Hematopoietic multipotent progenitor cell treated with erythropoietin and hydrocortisone succinate and interleukin-3 and kit ligand, for 15 days (in vitro differentiated cells): ENCODE measurements at places on chromosomes 6 and 20.

DNA sequence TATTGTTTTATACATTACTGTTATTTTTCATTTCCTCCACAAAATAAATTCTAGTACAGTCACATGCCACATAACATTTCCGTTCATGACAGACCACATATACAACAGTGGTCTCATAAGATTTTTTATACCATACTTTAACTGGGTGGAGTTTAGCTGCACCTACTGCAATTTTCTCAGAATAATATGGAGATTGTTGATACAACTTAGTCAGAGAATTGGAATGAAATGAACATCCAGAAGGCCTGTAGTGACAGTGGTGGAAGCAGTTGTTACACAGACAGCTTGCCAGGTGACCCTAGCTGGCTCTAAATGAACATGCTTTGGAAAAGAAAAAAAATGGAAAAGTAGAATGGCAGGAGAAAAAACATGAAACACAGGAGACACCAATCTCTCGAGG lies 183.2 kb upstream of the TCF21 start:
- no peak for DNase-seq

- DNase-seq: no peak
Measured at GRCh38 chr20:22700367-22700766, 116.0 kb upstream of the FOXA2 start.

DNA sequence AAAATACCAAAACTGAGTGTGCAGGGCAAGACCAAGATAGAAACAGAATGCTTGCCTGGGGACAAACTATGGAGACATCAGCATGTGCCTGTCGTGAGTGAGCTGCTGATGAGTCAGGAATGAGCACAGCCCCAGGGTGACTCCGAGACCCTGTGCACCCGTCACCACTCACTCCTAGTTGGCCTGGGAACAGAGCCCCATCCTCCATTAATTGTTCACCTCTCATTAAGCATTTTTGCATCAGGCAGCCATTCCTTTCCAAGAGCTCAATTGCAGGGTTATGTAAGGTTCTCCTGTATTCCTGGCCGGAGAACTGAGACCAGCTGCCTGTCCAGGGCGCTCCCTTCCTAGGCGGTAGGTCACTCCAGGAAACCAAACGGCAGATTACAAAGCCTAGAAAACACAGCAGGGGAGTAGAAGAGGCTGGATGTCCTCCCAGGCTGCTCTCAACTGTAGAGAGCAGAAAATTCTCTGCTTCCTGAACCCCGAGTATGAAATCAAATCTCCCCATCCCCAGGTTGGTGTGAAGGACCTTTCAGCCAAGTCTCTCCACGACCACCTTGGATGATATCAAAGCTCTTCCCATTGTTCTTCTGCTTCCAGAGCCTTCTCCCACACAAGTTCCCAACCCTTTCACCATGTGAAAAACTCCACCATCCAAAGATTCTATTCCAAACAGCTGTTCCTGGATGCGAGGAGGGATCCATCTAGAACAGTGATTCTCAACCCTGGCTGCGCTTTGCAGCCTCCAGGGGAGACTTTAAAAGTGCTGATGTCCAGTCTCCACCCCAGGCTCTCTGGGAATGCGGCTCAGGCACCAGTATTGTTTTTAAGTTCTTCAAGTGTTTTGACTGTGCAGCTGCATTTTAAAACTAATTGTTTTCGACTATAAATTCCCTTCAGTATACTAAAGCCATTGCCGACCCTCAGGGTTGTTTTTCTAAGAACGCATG lies 532.6 kb upstream of the JARID2 start:
- DNase-seq: no peak

GRCh38 chr6:25346064-25346463 lies 66.9 kb downstream of the CARMIL1 start:
- DNase-seq: no peak

DNA sequence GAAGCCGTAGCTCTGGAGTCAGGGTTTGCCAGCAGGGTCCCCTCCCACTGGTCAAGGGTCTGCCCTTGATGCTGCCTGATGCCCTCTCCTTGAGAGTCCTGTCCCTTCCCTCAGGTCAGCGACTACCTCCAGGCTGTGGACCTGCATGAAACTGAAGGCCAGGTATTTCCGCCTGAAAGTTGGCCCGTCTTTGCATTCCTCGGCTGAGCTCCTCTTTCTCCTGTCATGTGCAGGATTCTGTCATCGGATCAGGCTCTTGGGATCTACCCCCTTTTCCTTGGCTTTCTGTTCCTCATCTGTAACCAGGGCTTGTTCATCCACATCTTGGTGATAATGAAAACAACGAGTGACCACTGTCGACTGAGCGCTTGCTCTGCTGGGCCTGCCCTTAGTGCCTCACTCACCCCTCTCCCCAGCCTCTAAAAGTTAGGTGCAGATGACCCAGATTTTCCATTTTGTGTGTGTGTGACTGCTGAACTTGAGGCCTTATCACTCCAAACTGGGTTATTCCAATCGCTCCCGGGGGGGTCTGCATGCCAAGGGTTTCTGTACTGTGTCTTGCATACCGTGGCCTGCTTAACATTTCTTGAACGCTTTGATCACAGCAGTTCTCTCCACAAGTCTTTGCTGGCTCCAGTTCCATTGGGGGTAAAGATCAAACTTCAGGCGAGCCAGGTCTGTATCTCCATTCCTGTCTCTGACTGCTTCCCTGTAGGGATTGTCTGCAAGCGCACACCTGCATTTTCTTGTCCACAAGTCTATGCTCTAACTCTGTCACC lies 81.6 kb downstream of the DTD1 start:
- no peak for DNase-seq

GRCh38 chr6:137424251-137424650 lies 69.9 kb downstream of the OLIG3 start:
- no peak for DNase-seq

DNA sequence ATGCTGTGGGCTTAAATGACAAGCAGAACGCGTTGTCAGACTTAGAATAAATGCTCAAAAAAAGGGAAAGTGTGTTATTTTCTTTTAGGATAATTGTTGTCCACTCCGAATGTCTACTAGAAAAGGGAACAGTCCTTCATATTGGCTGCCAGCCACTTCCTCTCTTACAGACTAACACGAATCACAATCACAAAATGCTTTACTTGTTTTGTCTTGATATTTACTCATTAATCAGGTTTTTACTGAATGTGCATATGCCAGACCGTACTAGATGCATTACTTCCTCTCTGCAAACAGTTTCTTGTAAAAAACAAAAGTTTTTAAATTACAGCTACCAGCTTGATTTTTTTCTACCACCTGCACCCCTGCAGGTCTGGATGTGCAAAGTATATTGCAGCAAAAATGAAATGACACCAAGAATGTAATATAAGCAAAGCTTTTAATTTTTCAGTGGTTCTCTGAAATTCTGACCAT lies 821 bp downstream of the DHX35 start:
- no peak for DNase-seq

- DNase-seq: no peak
Measured at GRCh38 chr6:75084872-75085381, 120.9 kb downstream of the COL12A1 start.

- DNase-seq: no peak
Measured at GRCh38 chr6:158505194-158505593, 54.7 kb upstream of the TMEM181 start.

- no peak for DNase-seq
Measured at GRCh38 chr6:131067521-131067920, 4.5 kb upstream of the EPB41L2 start.

DNA sequence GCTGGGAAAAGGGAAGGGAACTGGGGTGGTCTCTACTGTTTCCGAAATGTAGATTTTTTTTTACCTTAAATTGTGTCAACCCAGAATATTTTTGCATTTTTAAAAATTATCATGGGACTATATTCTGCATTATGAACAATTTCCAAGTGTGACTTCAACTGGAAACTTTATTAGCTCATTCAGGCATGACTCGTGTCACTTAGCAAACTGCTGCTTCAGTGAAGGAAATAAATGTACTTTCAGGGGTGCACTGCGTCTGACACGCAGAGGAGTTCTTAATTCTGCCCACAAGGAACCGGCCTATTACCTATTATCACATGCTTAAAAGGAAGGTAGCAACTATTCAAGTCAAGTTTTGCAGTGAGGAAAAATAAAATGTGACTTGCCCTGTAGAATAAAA lies 291.3 kb upstream of the PRDM1 start:
- DNase-seq: no peak

DNA sequence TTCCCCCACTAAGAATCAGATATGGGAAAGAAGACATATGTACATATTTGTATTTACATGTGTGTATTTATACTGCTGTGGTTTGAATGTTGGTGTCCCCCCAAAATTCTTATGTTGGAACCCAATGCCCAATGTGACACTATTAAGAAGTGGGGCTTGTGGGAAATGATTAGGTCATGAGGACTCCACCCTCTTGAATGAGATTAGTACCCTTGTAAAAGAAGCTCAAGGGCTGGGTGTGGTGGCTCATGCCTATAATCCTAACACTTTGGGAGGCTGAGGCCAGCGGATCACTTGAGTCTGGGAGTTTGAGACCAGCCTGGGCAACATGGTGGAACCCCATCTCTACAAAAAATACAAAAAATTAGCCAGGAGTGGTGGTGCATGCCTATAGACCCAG lies 3.9 kb upstream of the SMIM13 start:
- DNase-seq: no peak

GRCh38 chr6:118509009-118509617 lies 39.0 kb upstream of the PLN start:
- DNase-seq: peak; percentile 8

- no peak for DNase-seq
Measured at GRCh38 chr20:63167026-63167917, 48.7 kb downstream of the YTHDF1 start.

- no peak for DNase-seq
Measured at GRCh38 chr20:17765017-17765416, 65.3 kb downstream of the BANF2 start.

DNA sequence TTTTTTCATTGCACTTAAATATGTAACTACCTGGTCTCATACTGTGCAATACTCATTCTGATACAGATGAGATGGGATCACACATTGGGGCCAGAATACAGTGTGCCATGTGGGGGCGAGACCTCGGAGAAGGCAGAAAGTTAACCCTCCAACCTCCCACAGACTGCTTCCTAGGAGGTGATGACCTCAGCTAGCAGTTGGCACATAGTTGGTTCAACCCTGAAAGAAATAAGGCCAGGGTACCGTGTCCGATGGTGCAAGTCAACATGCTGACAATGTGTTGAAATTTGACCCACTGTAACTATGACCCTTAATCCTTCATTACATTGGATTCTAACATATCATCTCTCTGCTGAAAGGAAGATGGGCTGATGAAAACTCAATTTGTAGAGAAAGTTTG lies 61.9 kb downstream of the GJA10 start:
- DNase-seq: no peak

DNA sequence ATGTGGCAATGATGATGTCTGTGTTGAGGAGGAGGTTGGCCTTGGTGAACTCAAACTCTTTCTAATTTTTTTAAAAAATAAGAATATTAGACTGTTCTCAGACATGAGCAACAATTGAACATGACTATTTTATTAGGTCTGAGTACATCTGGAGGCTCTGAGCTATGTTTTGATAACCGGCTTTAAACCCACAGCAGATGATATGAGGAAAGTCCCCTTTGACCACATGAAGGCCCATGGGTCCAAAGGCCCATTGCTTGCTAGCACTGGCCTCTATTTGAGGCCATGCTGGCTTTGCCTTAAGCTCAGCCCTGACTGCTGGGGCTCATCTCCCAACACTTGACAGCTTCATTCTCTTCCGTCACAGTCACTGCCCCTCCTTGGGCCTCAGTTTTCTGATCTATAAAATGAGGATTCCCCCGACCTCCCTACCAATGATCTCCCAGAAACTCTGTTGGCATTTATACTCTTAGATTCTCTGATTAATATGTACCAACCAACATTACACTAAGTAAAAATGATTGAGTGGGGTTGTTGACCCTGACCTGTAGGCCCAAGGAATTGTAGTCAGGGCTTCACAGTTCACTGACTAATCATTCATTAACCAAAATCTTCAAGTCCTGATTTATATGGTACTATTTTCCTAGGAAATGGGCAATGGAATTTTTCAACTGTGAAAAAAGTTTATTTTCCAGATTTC lies 23.9 kb upstream of the TINAG start:
- no peak for DNase-seq

- DNase-seq: no peak
Measured at GRCh38 chr6:110357298-110357663, 868 bp downstream of the METTL24 start.

- no peak for DNase-seq
Measured at GRCh38 chr6:57104336-57104735, 14.3 kb downstream of the ZNF451 start.

- DNase-seq: no peak
Measured at GRCh38 chr6:168968801-168969200, 284.8 kb downstream of the THBS2 start.

- DNase-seq: no peak
Measured at GRCh38 chr20:41355192-41355591, 11.4 kb downstream of the EMILIN3 start.

GRCh38 chr6:163092876-163093275 lies 321.6 kb upstream of the QKI start:
- DNase-seq: no peak

DNA sequence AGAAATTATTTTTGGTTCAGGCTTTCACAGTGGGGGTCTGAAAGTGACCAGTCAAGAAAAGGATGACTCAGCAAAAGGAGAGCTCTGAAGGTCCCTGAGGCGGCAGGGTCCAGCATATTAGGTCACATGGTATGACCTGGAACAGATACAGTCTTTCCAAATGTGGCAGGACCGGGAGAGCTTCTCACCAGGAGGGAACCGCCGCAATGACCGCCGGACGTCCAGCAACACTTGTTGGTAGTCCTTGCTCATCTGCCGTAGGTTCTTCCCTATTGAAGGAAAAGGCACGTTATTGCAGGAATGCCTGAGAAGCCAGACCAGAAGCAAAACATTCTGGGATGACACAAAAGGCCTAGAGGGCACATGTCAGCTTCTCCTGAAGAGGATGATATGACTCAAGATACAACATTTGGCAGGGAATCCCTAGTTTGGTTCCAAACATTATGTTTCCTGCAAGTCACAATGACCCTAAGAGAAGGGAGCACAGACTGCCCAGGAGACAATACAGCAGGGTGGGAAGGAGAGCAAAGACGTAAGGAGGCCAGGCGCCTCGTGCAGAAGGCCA lies 17.4 kb downstream of the TBC1D20 start:
- no peak for DNase-seq

GRCh38 chr20:14667226-14667625 lies 329.8 kb upstream of the FLRT3 start:
- no peak for DNase-seq

GRCh38 chr6:47041741-47042140 lies 391 bp downstream of the ADGRF1 start:
- no peak for DNase-seq

GRCh38 chr6:1603708-1604107 lies 6.0 kb upstream of the FOXC1 start:
- no peak for DNase-seq

DNA sequence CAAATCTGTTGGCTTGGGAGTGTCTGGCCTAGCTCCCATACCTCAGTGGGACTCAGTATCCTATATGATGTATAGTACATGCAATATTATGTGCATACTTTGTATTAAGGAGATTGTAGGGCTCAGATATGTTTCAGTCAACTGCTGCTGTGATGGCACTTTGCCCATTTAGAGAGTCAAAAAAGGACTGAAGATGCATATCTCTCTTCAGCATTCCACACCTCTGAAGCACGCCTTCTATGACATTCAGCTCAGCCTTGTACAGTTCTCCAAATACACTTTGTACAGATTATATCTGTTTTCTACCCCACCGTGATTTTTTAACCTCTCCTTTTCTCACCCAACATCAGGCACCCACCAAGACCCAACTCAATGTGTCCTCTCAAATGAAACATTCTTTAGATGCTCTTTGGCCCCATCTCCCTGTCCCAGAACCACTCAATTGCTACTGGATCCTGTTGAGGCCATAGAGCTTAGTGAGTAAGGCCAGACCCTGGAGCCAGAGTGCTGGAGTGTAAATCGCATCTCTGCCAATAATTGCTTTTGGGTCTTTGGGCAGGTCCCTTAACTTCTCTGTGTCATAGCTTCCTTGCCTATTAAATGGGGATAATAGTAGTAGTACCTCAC lies 15.6 kb downstream of the ENPP1 start:
- DNase-seq: no peak
